Stimulated activated CD8-positive, alpha-beta memory T cell treated with anti-CD3 and anti-CD28 coated beads, Interleukin-2, amount 100 ng/mL, for 1 hour (primary cell): ENCODE measurements at places on chromosomes 13 and 19.

- DNase-seq, result no peak
These were observed 421.6 kb upstream of the KLF12 start for GRCh38 chr13:74555651-74556420.

DNA sequence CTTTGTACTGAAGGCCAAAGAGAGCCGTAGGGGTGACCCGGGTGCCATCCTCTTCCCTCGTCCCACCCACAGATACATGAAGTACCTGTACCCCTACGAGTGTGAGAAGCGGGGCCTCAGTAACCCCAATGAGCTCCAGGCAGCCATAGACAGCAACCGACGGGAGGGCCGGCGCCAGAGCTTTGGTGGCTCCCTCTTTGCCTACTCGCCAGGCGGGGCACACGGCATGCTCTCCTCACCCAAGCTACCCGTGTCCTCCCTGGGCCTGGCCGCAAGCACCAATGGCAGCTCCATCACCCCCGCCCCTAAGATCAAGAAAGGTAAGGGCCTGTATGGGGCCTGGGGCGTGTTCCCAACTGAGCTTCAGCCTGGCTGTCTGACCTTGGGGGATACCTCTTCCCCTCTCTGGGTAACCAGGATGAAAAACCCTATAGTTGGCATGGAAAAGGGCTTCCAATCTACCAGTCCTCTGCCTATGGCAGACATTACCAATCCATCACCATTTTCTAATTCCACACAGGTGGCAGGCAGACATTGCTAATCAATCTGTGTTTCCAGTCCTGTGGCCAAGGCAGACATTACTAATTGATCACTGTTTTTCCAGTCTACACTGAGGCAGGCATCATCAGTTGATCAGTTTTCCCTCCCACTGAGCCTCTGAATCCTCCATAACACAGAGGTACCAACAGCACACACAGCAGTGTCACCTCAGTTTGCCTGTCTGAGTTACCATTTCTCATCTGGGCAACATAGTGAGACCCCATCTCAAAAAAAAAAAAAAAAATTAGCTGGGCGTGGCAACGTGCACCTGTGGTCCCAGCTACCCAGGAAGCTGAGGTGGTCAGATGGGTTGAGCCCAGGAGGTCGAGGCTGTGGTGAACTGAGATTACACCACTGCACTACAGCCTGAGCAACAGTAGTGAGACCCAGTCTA, 19.1 kb upstream of the WDR18 start:
- no peak for DNase-seq

- no peak for DNase-seq
These were observed 38.4 kb downstream of the BRD4 start for GRCh38 chr19:15293781-15294491.

DNA sequence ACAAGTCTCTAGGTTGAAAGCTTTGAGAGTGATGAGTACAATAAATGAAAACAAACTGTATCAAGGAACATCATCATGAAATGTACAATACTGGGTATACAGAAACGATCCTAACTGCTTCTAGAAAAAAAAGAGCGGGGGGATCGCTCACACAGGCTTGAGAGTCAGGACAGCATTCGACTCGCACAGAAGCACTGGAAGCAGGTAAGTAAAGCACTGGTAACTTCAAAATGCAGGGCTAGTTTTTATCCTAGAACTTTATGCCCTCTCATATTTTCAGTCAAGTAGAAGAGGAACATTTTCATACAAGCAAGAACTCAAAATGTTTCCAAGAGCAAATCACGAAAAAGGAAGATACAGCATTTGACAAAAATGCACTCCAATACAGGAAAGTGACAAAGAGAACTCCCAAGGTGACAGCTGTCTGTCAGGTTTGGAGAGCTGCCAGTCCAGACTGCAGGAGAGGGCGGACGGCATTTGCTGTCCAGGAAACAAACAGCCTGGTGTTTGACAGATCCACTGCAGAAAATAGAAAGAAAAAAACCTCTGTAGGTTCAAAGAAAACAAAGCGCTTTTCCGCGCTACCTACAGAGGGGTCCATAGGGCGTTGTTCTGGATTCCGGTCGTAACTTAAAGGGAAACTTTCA, 58.2 kb upstream of the XPO4 start:
- DNase-seq, result no peak

- no peak for DNase-seq
These were observed 25.5 kb upstream of the FBXO17 start for GRCh38 chr19:39001041-39001440.

- DNase-seq, result no peak
These were observed 8.2 kb downstream of the RASGRP4 start for GRCh38 chr19:38417544-38418506.
